ENCODE measurements at places on chromosomes 2 and 18.

- DNase-seq, result no peak
Measured at GRCh38 chr2:68834737-68835376, 36.3 kb downstream of the BMP10 start.

- peak; percentile 90 for DNase-seq
Measured at GRCh38 chr18:47930931-47931717, 665 bp upstream of the SMAD2 start.

- no peak for DNase-seq
Measured at GRCh38 chr2:205216580-205216979, 465.7 kb upstream of the NRP2 start.

- DNase-seq, result no peak
Measured at GRCh38 chr2:129092956-129093355, 774.3 kb upstream of the HS6ST1 start.

GRCh38 chr2:55961318-55961911, 37.8 kb upstream of the EFEMP1 start:
- DNase-seq, result no peak

GRCh38 chr2:218192902-218193430, 24.0 kb upstream of the ARPC2 start:
- DNase-seq, result no peak

GRCh38 chr2:45646289-45646688, 5.2 kb upstream of the PRKCE start:
- no peak for DNase-seq

- peak; percentile 31 for DNase-seq
Measured at GRCh38 chr18:58321986-58322385, 278.0 kb downstream of the NEDD4L start.

GRCh38 chr2:183511154-183511553, 386.9 kb downstream of the NUP35 start:
- no peak for DNase-seq

DNA sequence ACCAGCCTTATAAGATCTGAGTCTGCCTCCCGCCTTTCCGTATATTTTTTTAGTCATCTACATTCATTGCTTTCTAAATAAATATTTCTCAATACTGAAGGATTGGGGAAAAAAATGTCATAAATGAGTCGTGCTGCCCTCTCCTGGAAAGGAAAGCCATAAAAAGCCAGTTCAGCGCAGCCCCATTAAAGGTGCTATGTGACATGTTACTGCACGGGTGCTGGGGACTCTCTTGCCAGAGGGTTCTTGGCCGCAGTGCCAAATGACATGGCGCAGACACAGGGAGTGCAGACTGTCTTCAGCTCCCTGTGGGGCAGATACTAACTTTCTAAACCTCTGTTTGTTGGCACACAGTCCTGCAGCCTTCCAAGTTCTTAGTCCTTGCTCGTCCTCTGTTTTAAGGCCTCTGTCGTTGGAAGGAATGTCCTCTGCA, 53.7 kb upstream of the MAP3K20 start:
- DNase-seq, result no peak

DNA sequence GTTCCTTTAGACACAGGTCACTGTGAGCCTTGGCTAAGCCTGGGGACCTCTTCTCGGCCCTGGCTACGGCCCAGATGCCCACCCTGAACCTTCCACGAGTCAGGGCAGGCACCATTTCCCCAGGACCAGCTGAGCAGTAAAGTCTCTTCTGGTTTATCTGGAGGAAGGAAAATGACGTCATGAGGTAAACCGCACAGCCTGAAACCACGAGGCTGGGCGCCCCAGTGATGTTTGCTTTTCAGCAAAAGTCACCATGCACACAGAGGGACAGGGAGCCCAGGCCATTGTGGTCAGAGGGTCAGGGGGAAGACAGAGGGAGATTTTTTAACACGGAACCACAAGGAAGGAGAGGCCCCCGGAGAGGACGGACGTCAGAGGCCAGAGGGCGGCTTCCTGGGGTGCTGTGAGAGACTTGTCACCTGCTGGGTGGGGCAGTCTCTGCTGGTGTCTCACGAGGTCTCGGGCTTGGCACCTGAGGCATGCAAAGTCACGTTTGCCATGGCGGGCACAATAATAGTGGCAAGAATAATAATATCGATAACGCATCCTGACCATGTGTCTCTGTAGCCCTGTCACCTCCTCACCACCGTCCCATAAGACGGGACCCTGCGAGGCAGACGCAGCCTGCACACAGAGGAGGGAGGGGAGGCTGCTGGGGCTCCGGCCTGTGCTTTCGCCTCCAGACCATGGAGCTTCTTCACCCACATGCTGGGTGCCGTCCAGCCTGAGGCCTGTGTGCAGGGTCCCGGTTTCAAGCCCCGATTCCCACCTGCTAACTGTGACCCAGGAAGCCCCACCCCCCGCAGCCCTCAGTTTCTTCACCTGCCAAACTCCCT, 33.2 kb upstream of the FOSL2 start:
- peak; percentile 63 for DNase-seq

DNA sequence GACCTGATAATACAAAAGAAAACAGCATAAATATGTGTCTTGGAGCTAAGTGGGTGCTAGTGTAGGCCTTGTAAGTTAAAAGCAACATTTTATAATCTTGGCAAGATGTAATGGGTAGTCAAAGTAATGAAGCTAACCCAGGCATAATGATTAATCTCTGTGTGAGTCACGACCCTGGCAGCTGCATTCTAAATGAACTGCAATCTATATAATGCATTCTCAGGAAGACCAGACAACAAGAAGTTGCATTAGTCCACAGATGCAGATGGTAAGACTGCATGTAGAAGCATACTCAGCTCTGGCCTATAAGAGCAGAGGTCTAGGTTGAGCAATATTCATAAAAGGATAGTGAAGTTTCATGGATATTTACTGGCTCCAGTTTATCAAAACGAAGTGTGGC, 85.6 kb upstream of the ETAA1 start:
- no peak for DNase-seq

GRCh38 chr2:150513647-150514046, 26.2 kb upstream of the RND3 start:
- DNase-seq, result no peak

- no peak for DNase-seq
Measured at GRCh38 chr2:96276787-96277499, 10.9 kb downstream of the CIAO1 start.

- DNase-seq, result no peak
Measured at GRCh38 chr18:69978732-69979715, 31.4 kb upstream of the CD226 start.

DNA sequence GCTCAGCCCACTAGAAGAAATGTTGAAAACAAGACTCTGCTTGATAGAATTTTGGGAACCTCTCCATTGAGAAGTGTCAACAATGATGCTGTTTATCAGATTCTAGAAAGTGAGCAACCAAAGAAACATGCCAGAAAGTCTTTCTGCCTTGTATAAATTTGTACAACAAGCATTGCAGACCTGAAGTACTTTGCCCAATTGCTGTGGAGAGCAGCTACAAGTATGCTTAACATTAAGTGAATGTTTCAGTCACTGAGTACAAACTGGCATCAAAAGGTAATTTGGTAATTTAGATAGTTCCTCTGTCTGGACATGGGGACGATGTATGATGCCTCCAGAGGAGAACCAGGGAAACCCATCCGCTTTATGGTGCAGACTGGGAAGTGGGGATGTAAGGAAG, 33.4 kb upstream of the SKA1 start:
- DNase-seq, result no peak

- no peak for DNase-seq
Measured at GRCh38 chr2:109172556-109173105, 43.6 kb downstream of the SH3RF3 start.
